ENCODE measurements at places on chromosomes 7 and 10. TPM values are rescaled to one million over a fixed set of nuclear protein-coding genes. Genes with fewer than 3 reads are reported as not detected.

GRCh38 chr10:61744469-61744868 lies 81.7 kb downstream of the CABCOCO1 start:
- DNase-seq: no peak

DNA sequence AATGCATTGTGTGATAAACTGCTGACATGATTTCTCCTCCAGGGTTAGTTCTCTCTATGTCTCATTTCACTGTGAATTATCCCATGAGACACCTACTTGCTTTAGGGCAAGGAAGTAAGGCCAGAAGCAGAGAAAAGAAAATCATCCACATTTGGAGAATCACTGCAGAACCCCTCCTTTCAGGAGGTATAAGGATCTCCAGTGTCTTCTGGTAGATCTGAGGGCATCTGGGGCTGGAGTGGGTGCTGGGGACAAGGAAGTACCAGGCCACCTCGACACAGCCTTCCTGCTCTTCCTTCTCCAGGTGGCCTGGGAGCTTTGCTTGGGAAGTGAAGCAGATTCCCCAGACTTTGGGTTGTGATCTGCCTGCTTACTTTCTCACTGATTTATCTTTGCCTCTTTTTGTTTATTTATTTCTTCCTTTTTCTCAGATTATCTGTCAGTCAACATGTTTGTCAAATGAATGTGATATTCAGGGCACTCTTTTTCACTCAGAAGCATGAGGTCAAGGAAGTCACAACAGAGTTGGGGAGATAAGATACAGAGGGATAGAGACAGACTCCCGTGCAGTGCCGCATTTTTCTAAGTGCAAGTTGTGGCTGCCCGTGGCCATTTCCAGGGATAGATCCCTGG lies 12.4 kb upstream of the CAMK2G start:
- no peak for DNase-seq

DNA sequence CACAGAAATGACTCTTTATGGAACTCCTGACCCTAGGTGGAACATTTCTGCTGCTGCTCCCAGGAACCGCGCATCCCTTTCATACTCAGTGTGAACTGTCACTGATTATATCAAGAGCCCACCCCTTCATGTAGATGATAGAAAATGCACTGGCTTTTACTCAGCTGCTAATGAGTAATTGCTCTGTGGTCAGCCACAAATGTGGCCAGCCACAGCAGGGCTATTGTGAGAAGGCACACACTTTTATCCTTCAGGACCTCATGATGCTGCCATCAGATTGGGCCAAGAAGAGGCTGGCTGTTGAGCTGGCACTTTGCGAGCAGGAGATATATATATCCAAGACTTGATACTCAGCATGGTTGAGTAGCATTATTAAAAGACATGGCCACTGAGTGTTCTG lies 124.7 kb downstream of the CFAP58 start:
- DNase-seq: no peak

DNA sequence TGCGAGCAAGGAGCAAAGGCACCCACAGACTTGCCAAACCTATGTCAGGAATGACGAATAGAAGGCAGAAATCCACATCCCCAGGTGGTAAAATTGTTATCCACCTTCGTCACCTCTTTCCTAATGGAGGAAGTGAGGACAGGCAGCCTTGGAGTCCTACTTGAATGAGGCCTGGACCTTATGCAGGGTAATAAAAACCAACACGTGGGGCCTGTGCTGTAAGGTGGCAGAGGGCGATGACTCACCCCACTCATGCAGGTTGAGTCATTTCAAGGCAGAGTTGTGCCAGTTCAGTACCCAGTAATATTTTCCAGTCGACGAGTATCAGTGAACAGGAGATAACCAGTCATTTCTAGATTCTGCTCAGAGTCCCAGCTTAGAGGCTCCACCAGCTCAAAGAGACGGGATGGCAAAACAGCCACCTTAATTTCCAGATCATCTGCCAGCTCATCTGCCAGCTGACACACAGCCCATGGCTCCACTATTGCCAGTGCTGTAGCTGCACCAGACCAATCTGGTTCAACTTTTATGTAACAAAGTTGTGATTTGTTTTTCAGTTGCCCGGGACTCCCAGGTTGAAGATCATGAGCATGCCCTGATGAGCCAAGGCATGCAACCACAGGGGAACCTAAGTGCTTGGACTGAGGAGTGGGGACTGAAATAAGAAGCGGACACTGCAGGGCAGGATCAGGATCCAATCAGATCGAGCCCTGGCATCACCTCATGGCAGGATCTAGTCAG lies 176.2 kb upstream of the ITGB1 start:
- peak; percentile 75 for DNase-seq

DNA sequence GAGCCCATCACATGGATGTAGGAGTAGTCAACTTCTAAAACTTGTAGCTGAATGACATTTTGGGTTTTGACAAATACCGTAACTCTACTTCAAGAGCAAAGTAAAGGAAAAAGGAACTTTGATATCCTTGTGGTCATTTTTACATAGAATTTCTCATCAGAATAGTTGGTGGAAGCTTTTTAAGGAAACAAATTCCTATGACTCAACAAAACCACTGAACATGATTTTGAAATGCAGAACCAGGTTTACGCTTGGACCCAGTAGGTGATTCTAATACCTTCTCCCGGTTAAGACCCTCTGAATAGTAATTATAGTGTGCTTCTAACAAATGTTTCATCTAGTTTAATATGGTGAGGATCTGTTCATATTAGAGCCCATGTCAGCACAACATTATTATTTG lies 307.8 kb downstream of the GPR37 start:
- DNase-seq: no peak

- DNase-seq: no peak
Measured at GRCh38 chr7:81833401-81833800, 63.6 kb upstream of the HGF start.

GRCh38 chr7:36406156-36406555 lies 16.5 kb downstream of the ANLN start:
- no peak for DNase-seq

Gene NPVF
- total RNA-seq: not detected

Gene ACTL6B
- total RNA-seq: not detected

GRCh38 chr7:16644636-16645592 lies 640 bp downstream of the ANKMY2 start:
- peak; percentile 84 for DNase-seq

DNA sequence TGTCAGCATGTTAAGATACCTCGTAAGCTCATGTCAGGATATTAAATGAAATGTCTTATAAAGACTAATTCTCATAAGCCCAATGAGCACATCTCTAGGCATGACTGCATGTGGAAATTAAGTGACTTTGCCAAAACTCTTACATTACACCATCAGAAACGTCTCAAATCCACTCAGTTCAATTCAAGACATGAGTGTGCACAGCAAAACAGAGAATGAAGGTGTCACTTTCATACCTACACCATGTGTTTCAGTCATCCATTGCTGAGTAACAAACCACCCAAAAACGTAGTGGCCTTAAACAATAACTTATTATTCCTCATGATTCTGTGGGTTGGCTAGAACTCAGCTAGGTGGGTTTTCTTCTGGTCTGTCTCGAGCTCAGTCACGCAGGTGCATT lies 99.8 kb downstream of the ATE1 start:
- DNase-seq: no peak

Gene EN2
- total RNA-seq: not detected

Gene SH2B2
- total RNA-seq: 13.2 TPM

DNA sequence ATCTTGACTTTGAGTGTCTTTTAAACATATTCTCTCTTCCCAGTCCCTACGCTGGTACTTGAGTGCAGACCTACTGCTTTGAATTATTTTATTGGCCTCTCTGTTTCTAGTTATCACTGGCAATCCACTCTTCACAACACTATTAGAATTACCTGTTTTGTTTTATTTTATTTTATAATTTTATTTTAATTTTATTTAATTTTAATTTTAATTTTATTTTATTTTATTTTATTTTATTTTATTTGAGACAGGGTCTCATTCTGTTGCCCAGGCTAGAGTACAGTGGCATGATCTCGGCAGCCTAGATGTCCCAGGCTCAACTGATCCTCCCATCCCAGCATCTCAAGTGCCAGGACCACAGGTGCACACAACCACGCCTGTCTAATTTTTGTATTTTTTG lies 6.8 kb downstream of the STK17A start:
- no peak for DNase-seq

Gene PRXL2A
- total RNA-seq: 52.9 TPM

Gene ITGA8
- total RNA-seq: 33.9 TPM

- DNase-seq: peak; percentile 56
Measured at GRCh38 chr7:603152-603951, 83.7 kb upstream of the PDGFA start.

DNA sequence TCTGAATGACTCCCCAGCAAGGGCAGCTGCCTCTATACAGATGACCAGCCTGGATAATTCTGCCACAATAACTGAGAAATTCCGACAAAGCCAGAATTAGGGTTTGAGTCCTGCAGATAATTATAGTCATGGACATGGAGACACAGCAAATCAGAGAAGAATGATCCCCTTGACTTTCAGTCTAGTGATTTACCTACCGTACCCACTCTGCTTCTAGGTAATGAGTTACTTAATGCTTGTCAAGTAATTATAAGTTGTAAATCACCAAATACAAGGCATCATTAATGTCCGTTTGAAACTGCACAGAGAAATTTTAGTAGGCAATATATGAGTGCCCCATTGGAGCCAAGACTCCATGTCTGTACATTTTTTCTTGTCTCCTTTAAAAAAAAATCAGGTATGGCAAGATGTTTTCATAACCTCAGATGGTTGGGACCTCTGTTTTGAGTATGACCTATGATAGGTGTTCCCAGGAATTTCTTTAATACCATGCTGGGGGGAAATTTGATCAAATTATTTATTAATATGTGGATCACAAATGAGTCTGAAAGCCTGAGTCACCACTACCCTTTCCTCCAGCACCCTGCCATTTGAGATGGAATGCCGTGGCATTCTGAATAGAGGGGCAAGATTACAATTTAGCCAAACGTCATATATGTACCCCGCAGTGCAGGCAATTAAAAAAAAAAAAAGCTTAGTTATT lies 5.5 kb upstream of the ARID5B start:
- DNase-seq: no peak

GRCh38 chr10:88113232-88113631 lies 249.8 kb downstream of the PTEN start:
- no peak for DNase-seq

GRCh38 chr7:34747176-34747781 lies 89.3 kb downstream of the NPSR1 start:
- no peak for DNase-seq

DNA sequence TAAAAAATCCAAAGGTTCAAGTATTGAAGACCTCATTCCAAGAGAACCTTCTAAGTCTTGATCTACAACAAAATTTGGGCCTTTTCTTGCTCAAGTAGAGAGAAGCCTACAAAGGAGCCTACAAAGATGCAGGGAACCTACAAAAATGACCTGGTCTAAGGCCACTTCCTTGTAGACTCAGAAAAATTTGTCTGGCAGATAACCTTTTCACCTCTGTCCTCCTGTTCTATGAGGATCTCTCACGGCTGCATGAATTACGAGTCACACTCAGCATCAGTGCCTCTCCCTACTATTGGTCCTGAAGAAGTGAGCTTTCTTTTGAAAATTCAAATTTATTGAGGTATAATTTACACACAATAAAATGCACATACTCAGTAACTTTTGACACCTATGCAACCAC lies 29.3 kb downstream of the CCNJ start:
- DNase-seq: no peak

- no peak for DNase-seq
Measured at GRCh38 chr7:108613147-108613948, 43.7 kb downstream of the DNAJB9 start.

DNA sequence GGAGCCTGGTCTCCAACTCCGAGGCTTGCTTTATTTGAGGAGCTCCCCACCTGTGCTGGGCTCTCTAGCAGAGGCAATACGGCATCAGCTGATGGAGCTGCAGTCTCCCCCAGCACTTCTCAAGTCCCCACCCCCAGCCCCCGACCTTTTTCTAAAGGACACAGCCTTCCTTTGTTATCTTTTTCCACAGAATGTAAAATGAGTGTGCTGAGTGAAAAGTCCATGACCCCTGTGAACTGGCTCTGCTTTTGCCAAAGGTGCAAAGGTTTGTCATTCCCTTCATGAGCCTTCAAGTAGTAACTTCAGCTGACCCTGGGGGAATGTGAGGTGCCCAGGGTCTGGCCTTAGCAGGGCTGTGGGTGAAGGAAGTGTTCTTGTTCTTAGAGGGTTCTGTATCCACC lies 25.5 kb downstream of the LRRC4 start:
- no peak for DNase-seq

DNA sequence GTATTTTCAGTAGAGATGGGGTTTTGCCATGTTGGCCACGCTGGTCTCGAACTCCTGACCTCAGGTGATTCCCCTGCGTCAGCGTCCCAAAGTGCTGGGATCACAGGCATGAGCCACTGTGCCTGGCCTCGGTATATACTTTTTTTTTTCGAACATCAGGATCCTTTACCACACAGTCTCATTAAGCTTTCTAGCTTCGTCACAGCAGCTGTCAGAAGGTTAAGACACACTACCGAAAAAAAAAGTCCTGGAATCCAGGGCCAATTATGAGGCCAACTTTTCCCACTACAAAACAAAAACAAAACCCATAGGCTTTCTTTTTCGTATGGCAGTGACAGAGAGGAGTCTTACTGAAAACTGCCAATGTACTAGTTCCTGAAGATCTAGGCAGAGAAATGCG lies 30.7 kb downstream of the ZC3HC1 start:
- DNase-seq: no peak

- peak; percentile 73 for DNase-seq
Measured at GRCh38 chr10:70575874-70576802, 26.4 kb downstream of the PRF1 start.

DNA sequence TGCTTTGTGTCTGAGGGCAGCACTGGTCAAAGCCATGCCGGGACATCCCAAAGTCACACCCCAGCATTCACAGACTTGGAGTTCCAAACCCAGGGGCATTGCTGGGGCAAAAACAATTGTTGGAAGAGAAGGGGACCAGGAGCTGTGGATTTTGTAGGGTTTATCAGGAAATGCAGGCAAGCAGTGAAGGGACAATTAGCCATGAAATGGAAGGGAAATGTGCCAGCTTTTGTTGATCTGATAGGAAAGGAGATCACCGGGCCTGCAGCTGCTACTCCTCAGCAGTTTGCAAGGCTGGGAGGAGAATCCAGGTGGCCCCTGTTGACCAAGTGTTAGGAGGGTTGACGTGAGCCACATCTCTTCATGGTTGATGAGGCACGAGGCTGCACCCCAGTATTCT lies 2.5 kb upstream of the BRI3 start:
- no peak for DNase-seq
